ENCODE measurements at places on chromosomes 5 and 9. TPM values are rescaled to one million over a fixed set of nuclear protein-coding genes. Genes with fewer than 3 reads are reported as not detected.

Gene PCDHA1
- total RNA-seq = not detected

Gene AGTPBP1
- 10.0 TPM for total RNA-seq

Gene NUTM2F
- total RNA-seq = not detected

Gene TNFSF15
- total RNA-seq = 0.26 TPM

Gene C9orf78
- 35.2 TPM for total RNA-seq

Gene C9
- not detected for total RNA-seq

Gene TRIM7
- 0.94 TPM for total RNA-seq

Gene ABO
- total RNA-seq = not detected

Gene FGFR4
- total RNA-seq = 5.4 TPM

Gene KCNT1
- total RNA-seq = not detected

Gene CCNO
- total RNA-seq = not detected

Gene PCDHGA11
- total RNA-seq = 11.7 TPM

Gene NEUROG1
- not detected for total RNA-seq

Gene DOCK2
- total RNA-seq = 0.23 TPM

Gene SPATA6L
- 1.0 TPM for total RNA-seq

Gene MLANA
- total RNA-seq = not detected

Gene GMCL2
- total RNA-seq = not detected

Gene CORO2A
- 1.6 TPM for total RNA-seq

Gene GABRA1
- total RNA-seq = not detected

Gene MYOT
- not detected for total RNA-seq

Gene FGD3
- total RNA-seq = not detected

Gene C5orf22
- 17.7 TPM for total RNA-seq

Gene OTP
- total RNA-seq = not detected

Gene OLFML2A
- total RNA-seq = 26.7 TPM

Gene ELOVL7
- total RNA-seq = not detected

Gene EPB41L4A
- total RNA-seq = not detected

Gene LRRC14B
- total RNA-seq = not detected

Gene CARTPT
- not detected for total RNA-seq

Gene ARID3C
- 0.35 TPM for total RNA-seq

Gene FAXDC2
- total RNA-seq = 13.7 TPM

Gene TMC1
- not detected for total RNA-seq

Gene CDX1
- total RNA-seq = 0.12 TPM

Gene ADRA1B
- 10.6 TPM for total RNA-seq

Gene PKD2L2
- total RNA-seq = not detected

Gene DTWD2
- 2.2 TPM for total RNA-seq

Gene TJP2
- total RNA-seq = 96.6 TPM

Gene SHOC1
- total RNA-seq = not detected

Gene PCDHB5
- 0.34 TPM for total RNA-seq

Gene ANKHD1
- total RNA-seq = 31.5 TPM

Gene SLC6A19
- total RNA-seq = not detected

Gene LURAP1L
- total RNA-seq = 26.5 TPM

Gene PCDHA12
- total RNA-seq = not detected

Gene IFNA2
- not detected for total RNA-seq
